EH (cell line): ENCODE measurements at places on chromosomes 6 and 20.

DNA sequence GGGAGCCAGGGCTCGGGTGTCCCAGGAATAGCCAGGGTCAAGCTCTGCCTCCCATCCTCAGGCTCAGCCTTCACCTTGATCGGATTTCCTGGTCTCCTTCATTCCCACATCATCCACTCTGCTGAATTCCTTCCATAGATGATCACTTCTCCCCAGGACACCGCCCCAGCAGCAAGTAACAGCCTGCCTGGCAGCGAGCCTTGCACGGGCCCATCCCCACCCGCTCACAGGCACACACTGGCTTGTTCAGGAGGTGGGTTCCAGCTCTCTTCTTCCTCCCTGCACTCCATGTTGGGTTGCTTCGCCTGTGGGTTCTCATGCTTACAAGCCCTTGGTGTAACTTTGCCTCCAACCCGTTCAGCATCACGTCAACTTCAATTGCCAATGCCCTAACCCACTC, 113.0 kb upstream of the IYD start:
- no peak for DNase-seq

- peak; percentile 45 for DNase-seq
These were observed 603 bp downstream of the TASP1 start for GRCh38 chr20:13638162-13638495.

DNA sequence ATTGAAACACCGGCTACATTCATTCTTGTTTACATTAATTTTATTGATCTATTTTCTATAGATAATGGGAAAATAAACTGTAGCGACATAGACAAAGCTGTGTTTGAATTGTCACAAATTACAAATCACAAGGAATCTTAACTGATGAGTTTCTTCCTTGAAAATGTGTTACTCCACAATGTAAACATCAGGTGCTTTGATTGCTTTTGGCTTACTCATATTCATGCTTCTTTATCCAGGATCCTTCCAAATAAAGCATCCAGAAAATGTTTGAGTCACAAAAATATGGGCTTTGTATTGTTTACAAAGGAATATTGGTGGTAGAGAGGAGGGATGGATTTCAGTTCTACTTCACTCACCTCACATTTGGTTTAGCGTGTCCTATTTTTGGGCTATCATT, 64.0 kb downstream of the BMP2 start:
- no peak for DNase-seq

- DNase-seq, result no peak
These were observed 816.4 kb downstream of the EYS start for GRCh38 chr6:64890609-64891008.

GRCh38 chr6:32974541-32975308, 6.3 kb downstream of the BRD2 start:
- DNase-seq, result no peak

DNA sequence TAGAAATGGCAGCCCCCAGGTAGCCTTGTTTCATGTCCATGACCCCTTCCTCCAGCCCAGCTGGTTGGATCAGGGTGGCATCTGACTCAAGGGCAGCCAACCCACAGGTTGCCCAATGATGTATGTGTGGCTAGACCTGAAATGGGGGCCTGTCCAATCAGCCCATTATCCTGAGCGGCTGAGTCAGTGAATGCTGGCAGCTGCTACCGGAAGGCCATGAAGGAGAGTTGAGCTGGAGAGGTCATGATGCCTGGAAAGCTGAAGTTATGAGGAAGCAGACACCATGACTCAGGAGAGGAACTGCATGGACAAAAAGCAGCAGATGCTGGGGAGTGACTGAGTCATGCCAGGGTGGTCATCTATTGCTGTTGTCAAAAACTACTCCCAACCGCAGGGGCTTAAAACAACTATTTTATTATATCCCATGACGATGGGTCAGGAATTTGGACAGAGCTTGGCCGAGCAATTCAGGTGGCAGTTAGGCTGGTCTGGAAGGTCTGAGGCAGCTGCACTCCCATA, 67.3 kb downstream of the MDGA1 start:
- peak; percentile 99 for DNase-seq

- no peak for DNase-seq
These were observed 252.4 kb downstream of the ESR1 start for GRCh38 chr6:152059909-152060308.

GRCh38 chr6:37038292-37039198, 33.1 kb downstream of the FGD2 start:
- DNase-seq, result no peak

- no peak for DNase-seq
These were observed 65.2 kb upstream of the ANKEF1 start for GRCh38 chr20:9969626-9970025.

DNA sequence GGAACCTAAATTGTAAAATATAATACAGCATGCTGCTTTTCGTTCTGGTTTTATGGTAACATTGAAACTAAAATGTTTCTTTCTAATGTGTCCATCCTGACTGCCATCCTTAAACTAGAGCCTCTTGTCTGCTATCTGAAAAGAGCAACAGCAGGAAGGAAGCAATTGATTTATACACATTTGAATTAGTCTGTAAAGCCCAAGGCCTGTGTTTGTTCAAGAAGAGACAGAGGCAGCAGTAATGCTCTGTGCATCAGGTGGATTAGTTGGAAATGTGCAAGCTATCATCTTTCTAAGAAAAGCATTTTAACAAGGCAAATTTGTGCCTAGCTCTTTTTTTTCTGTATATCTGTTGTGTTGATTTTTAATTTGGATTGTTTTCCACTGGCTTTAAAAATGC, 128.6 kb downstream of the SCAF8 start:
- no peak for DNase-seq

- DNase-seq, result peak; percentile 80
These were observed 84.9 kb upstream of the TGM3 start for GRCh38 chr20:2210646-2211552.

DNA sequence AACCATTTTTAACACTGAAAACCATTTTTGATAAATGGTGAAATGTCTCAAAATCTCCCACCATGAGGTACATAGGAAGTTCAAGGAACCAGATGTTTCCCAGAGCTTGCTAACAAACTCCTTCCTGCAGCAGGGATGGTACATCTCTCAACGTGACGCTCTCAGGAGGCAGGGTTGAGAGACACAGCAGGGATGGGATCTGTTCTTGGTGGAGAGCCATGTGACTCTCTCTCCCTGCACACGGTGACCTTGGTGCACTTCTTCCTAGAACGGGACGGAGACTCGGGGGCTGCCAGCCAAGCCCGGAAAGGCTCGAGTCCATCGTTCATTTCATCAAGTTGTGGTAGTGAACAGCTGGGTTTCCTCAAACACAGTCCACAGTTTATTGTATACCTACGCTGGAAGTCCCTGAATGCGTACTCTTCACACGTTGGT, 94.2 kb downstream of the FAM50B start:
- DNase-seq, result no peak

DNA sequence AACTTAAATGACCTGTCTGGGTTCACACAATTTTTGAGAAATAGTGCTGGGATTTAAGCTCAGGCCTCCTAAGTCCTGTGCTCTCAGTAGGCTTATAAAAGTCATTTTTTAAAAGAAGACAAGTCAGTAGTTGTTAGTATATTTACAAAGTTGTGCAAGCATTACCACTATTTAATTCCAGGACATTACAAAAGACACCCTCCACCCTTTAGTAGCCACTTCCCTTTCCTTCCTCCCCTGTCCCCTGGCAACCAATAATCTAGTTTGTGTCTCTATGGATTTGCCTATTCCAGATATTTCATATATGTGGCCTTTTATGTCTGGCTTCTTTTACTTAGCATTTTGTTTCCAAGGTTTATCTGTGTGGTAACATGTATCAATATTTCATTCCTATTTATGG, 37.6 kb downstream of the HMGN3 start:
- DNase-seq, result no peak

- no peak for DNase-seq
These were observed 30.8 kb upstream of the MICB start for GRCh38 chr6:31467151-31467550.

DNA sequence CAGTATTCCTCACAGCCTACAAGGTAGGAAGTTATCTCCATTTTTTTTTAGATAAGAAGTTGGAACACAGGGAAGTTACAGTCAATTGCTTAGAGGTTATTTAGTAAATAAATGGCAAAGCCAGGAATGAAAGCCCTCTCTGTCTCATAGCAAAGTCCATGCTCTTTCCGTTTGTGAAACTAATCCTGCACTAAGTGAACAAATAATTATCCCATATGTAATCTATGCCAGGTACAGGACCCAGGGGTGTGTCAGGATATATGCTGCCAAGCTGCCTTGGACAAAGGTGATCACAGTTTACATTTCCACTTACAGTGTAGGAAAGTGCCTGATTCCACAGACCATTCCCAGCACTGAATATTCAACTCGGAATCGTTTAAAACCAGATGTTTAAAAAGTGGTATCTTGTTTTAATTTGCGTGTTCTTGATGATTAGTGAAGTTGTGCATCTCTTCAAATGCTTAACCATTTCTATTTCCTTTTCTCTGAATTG, 13.6 kb upstream of the GMDS start:
- DNase-seq, result no peak

DNA sequence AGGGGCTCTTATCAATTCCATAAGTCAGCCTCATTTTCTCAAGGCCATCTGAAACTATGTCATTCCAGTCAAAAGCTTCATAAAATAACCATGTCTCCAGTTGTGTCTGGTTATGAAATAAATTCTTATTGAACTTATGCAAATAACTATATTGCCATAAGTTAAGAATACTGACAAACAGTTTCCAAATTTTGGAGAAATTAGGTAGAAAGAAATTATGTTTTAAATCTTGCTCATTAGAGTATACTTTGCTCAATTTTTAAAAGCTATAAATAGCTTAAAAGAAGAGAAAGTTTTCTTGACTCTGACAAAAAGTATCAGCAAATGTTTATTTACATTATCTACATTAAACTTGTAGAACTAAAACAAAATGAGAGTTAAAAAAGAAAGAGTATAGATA, 63.0 kb upstream of the MRAP2 start:
- no peak for DNase-seq

GRCh38 chr20:59177266-59178250, 13.9 kb downstream of the ZNF831 start:
- DNase-seq, result no peak

- DNase-seq, result peak; percentile 19
These were observed 49.8 kb downstream of the KCTD20 start for GRCh38 chr6:36492621-36493020.

DNA sequence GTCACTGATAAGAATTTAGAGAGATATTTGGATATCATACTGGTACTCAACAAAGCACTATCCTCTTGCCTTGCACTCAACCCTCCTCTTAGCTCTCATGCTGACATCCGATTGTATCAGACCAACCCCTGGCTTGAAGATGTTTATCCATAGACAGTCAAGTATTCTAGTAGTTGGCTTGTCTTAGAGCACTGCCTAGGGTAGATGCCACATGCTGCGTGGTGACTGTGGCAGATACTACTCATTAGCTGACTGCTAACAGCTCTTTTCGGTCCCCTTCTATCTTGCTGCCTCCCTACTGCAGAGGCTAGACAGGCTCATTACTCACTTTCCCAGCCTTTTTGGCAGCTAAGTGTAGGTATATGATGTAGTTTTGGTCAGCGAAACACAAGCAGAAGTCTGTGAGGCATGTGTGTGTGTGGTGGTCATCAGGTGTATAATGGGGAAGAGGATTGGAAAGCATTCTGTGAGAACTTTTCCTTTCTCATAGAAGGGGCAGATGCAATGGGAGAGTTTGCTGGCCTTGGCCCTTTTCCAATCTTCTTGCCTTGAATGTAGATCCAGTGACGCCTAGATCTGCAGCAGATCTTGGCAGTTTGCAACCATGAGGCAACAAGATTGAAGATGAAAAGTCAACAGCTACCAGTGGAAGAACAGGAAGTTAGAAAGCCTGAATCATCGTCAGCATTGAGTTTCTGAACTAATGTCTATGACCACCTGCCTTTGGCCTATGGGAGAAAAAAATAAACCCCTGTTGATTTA, 4.4 kb upstream of the IFNGR1 start:
- DNase-seq, result peak; percentile 66

DNA sequence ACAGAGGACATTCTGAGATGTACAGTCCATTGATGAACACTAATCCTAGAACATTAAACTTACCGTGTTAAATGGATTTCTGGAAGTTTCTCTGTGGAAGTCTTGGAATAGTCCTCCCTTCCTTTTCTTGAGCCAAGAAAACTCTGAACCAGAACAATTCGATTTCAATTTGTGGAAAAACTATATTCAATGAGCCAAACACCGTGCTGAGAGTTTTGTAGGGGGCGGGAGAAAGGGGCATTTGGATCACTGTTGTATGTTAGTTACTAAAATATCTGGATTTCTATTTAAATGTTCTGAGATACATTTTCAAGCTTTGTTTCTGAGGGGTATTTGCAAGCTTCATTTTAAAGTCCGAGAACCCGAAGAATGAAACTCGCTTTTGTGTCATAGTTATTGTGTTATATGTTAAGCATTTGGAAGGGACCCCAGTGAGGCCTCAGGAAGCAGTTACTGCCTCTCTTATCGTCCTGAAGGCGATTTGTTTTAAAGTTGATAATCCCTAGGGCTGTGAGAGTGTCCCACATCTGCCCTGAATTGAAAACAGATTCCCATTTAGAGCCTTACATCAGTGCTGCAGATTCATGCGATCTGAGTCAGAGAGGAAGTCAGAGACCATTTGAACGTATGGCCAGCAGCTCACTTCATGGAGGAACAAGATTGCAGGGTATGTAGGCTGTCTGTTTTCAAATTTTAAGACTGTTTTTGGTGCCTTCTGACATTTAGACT, 70.8 kb upstream of the SASH1 start:
- peak; percentile 98 for DNase-seq
